Spinal cord (tissue), 10 donors: ENCODE measurements at places on chromosomes 12 and 14. TPM values are rescaled to one million over a fixed set of nuclear protein-coding genes. Genes with fewer than 3 reads are reported as not detected.

LTB4R gene
- 6.2 TPM for polyA plus RNA-seq

KRT79 gene
- polyA plus RNA-seq, result 1.4 TPM

CLEC4A gene
- 3.7 TPM for polyA plus RNA-seq

HOXC13 gene
- polyA plus RNA-seq, result not detected

BMAL2 gene
- 18.1 TPM for polyA plus RNA-seq

FGF6 gene
- not detected for polyA plus RNA-seq

FAM222A gene
- 21.9 TPM for polyA plus RNA-seq

HOXC9 gene
- polyA plus RNA-seq, result 1.6 TPM

RNASE3 gene
- not detected for polyA plus RNA-seq

PTPN6 gene
- polyA plus RNA-seq, result 5.7 TPM

CLMN gene
- polyA plus RNA-seq, result 4.1 TPM

C12orf54 gene
- polyA plus RNA-seq, result 0.86 TPM

KLRG1 gene
- 6.7 TPM for polyA plus RNA-seq

ISM2 gene
- polyA plus RNA-seq, result 3.4 TPM

NGB gene
- polyA plus RNA-seq, result 15.6 TPM

PMCH gene
- polyA plus RNA-seq, result 0.48 TPM

SLC4A8 gene
- 23.8 TPM for polyA plus RNA-seq

ANKRD52 gene
- 54.7 TPM for polyA plus RNA-seq

TSPAN8 gene
- 1.2 TPM for polyA plus RNA-seq

HHIPL1 gene
- 6.2 TPM for polyA plus RNA-seq

HOXC6 gene
- 111 TPM for polyA plus RNA-seq

CCDC175 gene
- polyA plus RNA-seq, result 0.56 TPM

NYNRIN gene
- 35.0 TPM for polyA plus RNA-seq

VDR gene
- 0.40 TPM for polyA plus RNA-seq

RBP5 gene
- 3.2 TPM for polyA plus RNA-seq

DTX1 gene
- polyA plus RNA-seq, result 83.5 TPM

NEUROD4 gene
- 1.1 TPM for polyA plus RNA-seq
